ENCODE measurements at places on chromosomes 5 and 9.

- H3K27me3 ChIP-seq, result no peaks in the 10 kb centered on the region
- DNase-seq, result peak; percentile 12
- H3K27ac ChIP-seq, result no peak overlapping the region
- H3K36me3 ChIP-seq, result no peaks in the 10 kb centered on the region
- H3K4me1 ChIP-seq, result peaks cover 12% of the 10 kb centered on the region
- H3K4me3 ChIP-seq, result no peak overlapping the region
These were observed 51.5 kb upstream of the SH3PXD2B start for GRCh38 chr5:172505845-172506244.

GRCh38 chr9:130913599-130914416 is 17.2 kb upstream of the QRFP start:
- no peaks in the 10 kb centered on the region for H3K27me3 ChIP-seq
- no peak overlapping the region for H3K4me3 ChIP-seq
- H3K27ac ChIP-seq, result no peak overlapping the region
- H3K4me1 ChIP-seq, result no peaks in the 10 kb centered on the region
- no peak for DNase-seq

DNA sequence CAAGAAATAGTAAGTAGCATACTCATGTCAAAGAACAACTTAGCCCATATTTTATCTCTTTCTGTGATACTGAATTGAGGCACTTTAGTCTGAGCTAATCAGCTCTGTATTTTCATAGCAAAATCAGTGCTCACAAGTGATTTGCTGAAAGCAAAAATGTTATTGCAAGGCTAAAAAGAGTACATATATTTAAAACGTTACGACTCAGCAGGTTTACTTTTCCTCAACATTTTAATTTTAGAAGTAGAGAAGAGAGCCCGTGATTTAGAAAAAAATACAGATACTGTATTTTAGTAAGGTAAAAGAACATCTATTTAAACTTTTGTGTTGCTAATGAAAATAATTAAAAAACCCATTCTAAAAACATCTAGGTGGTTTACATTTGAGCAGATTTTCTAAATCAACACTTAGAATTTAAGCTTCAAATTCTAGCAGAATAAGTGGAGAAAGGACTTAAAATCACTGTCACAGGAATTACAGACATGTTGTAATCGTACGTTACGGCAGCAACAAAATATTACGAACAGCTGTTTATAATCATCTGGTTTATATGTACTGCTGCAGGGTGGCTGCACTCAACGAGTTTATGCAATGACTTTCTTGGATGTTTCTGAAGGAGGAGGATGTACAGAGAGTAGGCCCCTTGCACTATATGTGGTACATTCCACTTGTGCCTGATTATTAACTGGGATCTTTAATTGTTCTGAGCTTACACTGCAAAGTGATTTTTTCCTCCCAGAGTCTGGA is 20.1 kb downstream of the SREK1 start:
- no peak for DNase-seq
- no peaks in the 10 kb centered on the region for H3K27me3 ChIP-seq
- no peaks in the 10 kb centered on the region for H3K4me1 ChIP-seq
- H3K4me3 ChIP-seq, result no peak overlapping the region

- no peak for DNase-seq
- no peak overlapping the region for H3K27ac ChIP-seq
- no peaks in the 10 kb centered on the region for H3K27me3 ChIP-seq
- H3K36me3 ChIP-seq, result no peaks in the 10 kb centered on the region
These were observed 469.1 kb downstream of the ZSWIM6 start for GRCh38 chr5:61801174-61801573.

- H3K27me3 ChIP-seq, result no peaks in the 10 kb centered on the region
- H3K4me3 ChIP-seq, result no peak overlapping the region
- no peak overlapping the region for H3K27ac ChIP-seq
These were observed 74.2 kb downstream of the NTNG2 start for GRCh38 chr9:132235894-132236661.

DNA sequence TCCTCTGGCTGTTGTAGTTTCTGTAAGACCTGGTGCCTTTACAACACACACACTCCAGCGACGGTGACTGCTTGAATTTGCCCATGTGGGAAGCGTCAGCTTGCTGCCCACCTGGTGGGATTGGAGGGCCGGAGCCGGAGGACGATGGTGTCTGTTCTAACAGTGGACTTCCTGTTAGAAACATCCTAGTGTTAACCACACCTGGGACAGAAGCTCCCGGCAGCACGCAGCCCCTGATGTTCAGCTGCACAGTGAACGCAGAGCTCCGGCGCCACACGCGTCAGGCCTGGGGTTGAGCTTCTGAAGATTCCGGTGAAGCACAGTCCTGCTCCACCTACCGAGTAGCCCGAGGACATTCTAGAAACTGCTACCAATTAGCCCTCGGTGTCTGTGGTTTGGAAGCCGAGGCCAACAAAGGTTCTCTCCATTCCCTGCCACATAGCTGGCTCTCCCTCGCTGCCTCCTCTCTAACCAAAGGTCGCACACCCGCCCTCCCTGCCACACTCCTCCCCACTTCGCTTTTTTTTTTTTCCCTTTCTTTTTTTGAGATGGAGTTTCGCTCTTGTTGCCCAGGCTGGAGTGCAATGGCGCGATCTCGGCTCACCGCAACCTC is 14.4 kb downstream of the PMPCA start:
- no peak overlapping the region for H3K4me3 ChIP-seq
- no peaks in the 10 kb centered on the region for H3K36me3 ChIP-seq
- H3K27me3 ChIP-seq, result no peaks in the 10 kb centered on the region
- no peaks in the 10 kb centered on the region for H3K4me1 ChIP-seq

DNA sequence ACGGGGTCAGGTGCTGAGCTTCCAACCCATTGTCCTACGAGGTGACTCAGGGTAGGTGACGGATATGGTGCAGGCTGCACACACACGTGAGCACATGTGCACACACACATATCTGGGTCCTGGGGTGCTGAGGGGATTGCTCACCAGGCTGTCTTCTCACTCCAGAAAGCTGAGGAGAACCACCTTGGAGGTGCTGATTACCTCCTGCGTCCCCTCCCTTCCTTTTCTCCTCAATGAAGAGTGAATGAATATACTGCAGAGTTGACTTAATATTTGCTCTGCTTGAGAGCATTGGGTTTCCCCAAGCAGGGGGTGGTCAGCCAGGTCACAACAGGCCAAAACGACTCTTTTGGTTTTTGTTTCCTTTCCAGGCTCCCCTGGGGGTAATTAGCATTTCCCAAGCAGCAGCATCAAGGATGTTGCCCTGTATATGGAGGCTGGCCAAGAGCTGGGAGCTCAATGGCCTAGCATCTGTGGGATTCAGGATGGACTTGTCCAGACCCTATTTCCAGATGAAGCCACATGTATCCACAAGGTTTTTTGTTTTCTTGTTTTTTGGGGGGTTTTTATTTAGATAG is 49.7 kb downstream of the PDZD2 start:
- DNase-seq, result no peak
- no peak overlapping the region for H3K4me3 ChIP-seq
- H3K36me3 ChIP-seq, result no peaks in the 10 kb centered on the region
- no peaks in the 10 kb centered on the region for H3K4me1 ChIP-seq
- no peaks in the 10 kb centered on the region for H3K27me3 ChIP-seq
- H3K27ac ChIP-seq, result no peak overlapping the region

DNA sequence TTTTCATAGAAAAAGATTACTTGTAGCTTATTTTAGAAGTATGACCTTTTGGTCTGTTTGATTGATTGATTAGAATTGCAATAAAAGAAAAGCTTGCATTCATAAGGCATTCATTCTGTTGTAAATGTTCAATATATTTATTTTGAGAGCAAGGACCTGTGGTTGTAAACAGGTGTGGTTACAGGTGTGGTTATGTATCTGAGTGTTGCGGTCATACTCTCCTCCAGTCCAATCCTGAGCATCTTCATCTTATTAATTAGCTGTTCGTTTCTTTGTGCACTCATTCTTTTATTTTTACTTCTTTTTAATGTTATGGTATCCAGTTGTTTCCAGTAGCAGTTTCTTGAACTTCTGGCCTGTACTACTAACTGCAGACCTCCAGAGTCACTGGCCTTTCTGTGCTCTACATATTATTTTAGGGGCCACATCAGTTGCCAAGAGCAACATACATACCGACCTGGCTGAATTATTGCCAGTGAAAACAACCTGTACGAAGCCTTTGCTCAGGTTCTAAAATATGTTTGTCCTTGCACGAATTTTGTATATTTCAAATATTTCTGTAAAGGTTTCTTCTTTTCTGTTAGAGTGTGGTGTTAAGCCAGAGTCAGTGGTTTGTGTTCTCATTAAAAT is 128.7 kb downstream of the CDC42SE2 start:
- H3K27me3 ChIP-seq, result no peaks in the 10 kb centered on the region
- no peak overlapping the region for H3K4me3 ChIP-seq
- no peaks in the 10 kb centered on the region for H3K36me3 ChIP-seq
- no peak overlapping the region for H3K27ac ChIP-seq

DNA sequence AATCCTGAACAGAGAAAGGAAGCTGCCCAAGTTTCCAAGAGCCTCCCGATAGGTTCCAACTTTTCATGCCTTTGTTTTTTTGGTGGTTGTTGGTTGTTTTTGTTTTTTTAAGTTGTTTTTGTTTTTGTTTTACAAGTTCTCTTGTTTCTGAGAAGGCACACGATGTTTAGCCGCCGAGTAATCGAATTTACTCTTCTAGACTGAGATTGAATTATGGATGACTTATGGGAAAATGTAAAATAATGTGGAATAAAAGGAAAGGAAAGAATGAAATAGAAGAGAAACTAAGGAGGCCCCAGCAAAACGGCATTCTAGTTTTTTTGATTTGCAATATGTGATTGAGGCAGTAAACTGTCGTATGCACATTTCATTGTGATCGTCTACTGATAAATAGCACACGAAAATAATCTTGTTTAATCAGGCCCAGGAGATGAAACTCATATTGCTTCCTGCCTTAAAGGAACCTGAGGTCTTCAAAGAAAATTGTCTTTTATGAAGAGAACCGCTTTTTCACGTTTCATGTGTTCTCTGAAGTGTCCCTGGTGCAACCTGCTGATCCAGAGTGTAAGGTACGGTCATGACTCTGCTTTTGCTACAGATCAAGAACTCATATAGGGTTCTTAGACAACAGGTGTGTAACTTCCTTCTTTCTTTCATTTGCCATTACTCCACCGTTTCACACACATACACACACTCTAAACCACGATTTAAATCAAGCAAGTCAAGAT is 1.3 kb upstream of the GNAQ start:
- no peaks in the 10 kb centered on the region for H3K4me1 ChIP-seq
- H3K4me3 ChIP-seq, result peak overlapping the region; percentile 37
- no peaks in the 10 kb centered on the region for H3K36me3 ChIP-seq
- peak overlapping the region; percentile 86 for H3K27ac ChIP-seq
- no peaks in the 10 kb centered on the region for H3K27me3 ChIP-seq

- DNase-seq, result no peak
- no peaks in the 10 kb centered on the region for H3K4me1 ChIP-seq
- no peak overlapping the region for H3K4me3 ChIP-seq
- no peak overlapping the region for H3K27ac ChIP-seq
These were observed 13.3 kb downstream of the HMMR start for GRCh38 chr5:163473635-163474243.

DNA sequence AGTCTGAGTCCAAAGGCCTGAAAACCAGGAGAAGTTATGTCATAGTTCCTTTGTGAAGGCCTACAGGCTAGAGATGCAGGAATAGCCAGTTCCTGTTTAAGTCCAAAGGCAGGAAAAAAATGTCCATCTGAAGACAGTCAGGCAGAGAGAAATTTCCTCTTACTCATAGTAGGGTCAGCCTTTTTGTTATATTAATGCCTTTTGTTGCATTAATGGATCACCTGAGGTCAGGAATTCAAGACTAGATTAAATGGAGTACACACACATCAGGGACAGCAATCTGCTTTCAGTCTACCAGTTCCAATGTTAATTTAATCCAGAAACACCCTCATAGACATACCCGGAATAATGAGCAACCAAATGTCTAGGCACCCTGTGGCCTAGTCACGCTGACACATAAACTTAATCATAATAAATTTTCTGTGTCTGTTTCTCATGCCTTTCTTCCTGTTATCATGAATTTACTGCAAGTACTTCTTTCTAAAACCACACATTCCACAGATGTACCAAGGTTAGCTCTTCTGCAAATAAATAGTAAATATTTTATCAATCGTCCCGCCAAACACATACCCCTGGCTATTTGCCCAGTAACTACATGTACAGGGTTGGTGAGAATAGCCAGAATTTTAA is 703.9 kb downstream of the EFNA5 start:
- H3K27ac ChIP-seq, result no peak overlapping the region
- no peaks in the 10 kb centered on the region for H3K36me3 ChIP-seq
- H3K4me3 ChIP-seq, result no peak overlapping the region
- DNase-seq, result no peak
- H3K27me3 ChIP-seq, result no peaks in the 10 kb centered on the region

DNA sequence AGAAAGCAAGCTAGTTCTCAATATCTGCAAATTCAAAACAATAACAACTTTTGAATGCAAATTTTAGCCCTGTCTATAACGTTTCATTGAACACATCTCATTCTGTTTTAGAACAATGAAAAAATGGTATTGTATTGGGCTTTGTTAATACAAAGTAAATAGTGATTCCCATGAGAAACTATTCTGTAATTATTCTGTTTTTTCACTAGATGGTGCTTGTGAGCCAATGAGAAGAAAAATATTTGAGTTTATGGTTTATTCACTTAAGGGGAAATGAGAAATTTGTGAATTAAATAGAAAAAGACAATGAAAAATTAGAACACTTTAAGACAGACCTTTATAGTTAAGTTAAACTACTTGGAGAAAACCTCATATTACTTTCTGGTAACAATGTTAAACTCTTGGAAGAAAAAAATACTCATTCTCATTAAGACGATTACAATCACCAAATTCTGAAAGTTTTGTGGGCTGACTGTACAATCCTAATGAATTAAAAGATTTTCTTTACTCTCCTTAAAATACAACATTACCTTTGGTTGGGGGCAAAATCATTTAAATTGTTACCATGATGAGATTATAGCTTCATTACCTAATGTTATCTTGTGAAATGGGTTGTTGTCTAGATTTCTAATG is 127.0 kb downstream of the NNT start:
- no peaks in the 10 kb centered on the region for H3K36me3 ChIP-seq
- no peak overlapping the region for H3K4me3 ChIP-seq
- no peaks in the 10 kb centered on the region for H3K27me3 ChIP-seq
- DNase-seq, result no peak

DNA sequence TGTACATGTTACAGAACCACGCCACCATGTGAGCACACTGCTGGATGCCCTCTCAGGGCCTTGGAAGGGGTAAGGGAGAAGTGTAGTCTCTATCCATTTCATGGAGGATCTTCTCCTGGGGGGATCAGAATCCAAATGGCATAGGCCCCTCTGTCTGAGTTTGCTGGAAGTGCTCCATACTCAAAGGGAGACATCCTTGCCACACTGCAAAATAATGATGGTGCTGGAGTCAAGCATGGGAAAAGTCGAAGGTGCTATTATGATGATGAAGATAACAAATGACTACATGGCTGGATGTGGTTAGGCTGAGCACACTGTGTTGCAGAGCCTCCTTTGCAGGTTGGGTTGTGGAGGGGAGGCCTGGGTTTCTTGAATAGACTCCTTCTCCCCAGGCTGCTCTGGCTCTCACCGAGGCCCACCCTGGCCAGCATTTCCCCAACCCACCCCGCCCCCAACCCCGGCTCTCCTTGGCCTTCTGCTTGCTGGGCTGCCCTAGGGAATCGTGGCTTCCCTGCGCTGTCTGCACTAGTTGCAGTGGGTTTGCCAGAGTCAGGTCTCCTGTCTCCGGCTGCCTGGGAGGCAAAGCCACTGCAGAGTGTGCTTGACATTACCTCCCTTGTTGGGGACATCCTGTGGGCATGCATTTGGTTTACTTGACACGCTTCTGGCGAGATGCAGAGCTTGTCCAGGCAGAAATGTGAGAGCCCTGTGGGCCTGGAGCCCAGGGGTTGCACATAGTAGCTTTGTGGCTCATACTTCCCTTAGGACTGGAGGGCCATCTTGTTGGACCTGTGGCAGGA is 3.0 kb downstream of the MVB12B start:
- no peak overlapping the region for H3K27ac ChIP-seq
- no peaks in the 10 kb centered on the region for H3K4me1 ChIP-seq
- no peaks in the 10 kb centered on the region for H3K27me3 ChIP-seq
- H3K4me3 ChIP-seq, result no peak overlapping the region
